Stimulated activated CD8-positive, alpha-beta memory T cell treated with anti-CD3 and anti-CD28 coated beads, Interleukin-2, amount 100 ng/mL, for 1 hour (primary cell): ENCODE measurements at places on chromosomes 1 and 21.

DNA sequence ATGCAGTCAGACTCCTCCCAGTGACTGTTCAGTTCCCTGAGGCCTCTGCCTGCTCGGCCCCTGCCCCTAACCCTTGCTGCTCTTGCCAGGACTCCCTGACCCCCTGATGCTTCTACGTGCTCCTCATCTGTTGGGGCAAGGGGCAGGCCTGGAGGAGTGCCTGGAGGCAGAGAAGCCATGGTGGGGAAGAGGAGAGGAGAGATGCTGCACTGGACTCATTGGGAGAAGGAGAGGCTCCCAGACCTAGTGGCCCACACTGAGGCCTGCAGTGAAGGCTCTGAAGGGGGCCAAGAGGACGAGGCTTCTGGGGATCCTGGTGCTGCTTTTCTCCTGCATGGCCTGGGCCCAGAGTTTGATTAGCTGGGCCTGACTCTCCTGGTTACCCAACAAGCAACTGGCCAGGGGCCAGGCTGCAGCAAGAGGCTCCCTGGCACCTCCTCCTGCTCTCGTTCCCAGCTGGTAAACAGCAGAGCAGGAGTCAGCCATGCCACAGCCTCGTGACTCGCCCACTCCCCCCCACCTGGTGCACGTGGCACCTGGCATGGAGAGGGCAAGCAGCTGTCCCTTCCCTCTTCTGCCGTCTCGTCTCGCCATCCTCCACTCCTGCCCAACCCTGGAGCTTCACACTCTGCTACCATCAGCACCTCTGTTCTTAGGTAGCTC lies 847 bp upstream of the RORC start:
- no peak for DNase-seq

- DNase-seq, result no peak
Measured at GRCh38 chr1:181314959-181315358, 168.4 kb upstream of the CACNA1E start.

- DNase-seq, result no peak
Measured at GRCh38 chr1:247435759-247436147, 19.8 kb downstream of the NLRP3 start.

DNA sequence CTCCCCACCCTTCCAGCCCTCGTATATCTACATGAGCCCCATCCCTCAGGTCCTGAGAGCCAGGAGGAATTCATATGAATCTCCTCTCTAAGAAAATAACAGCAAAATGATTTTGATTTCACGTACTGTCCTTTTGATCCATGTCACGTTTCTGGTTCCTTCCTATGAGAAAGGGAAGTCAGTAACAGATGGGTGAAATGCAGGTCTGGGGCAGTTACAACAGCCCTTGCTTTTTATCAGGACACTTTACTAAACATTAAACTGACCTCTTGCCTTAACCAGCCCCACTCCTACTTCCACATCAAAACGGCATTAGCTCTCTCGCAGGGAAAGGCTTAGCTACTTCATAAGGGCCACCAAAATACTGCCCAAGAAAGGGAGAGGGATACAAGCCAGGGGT lies 59.0 kb downstream of the SPATA46 start:
- no peak for DNase-seq

GRCh38 chr1:109805486-109806165 lies 41.9 kb upstream of the EPS8L3 start:
- no peak for DNase-seq

DNA sequence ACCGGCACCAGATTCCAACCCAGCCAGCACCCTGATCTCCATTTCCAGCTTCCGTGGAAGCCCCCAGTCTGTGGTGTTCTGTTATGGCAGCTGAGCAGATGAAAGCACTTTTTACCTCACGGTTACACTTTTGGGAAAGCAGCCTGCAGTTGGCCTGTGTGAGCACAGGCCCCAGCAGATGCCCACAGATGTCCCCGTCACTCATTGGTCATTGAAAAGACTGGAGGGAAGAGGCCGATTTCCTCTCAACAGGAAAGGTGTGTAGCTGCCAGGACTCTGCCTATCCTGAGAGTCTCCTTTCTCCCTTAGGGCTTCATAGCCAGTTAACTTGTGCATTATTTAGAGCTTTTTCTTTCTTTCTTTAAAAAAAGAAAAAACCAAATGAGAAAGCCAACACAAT lies 123.0 kb downstream of the PCBP3 start:
- no peak for DNase-seq

GRCh38 chr1:30274976-30275621 lies 448.3 kb downstream of the MATN1 start:
- no peak for DNase-seq

- no peak for DNase-seq
Measured at GRCh38 chr1:147177611-147178380, 5.5 kb upstream of the PRKAB2 start.

DNA sequence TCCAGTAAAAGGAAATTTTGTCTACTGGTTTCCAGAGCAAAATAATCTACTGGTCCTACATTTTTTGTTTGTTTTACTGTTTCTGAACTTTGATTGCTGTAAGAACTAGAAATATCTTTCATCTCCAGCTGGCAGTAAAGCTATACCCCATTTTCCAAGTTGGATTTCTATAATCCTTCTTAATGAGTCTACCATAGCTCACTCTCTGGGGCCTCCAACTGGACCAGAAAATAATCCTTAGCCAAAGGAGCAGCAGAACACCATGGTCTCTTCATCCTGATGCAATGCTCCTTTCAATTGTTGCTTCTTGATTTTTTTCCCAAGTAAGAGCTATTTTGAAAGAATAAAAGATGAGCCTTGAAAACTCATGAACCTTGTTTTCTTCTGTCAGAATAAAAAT lies 110.0 kb upstream of the COL11A1 start:
- DNase-seq, result no peak

DNA sequence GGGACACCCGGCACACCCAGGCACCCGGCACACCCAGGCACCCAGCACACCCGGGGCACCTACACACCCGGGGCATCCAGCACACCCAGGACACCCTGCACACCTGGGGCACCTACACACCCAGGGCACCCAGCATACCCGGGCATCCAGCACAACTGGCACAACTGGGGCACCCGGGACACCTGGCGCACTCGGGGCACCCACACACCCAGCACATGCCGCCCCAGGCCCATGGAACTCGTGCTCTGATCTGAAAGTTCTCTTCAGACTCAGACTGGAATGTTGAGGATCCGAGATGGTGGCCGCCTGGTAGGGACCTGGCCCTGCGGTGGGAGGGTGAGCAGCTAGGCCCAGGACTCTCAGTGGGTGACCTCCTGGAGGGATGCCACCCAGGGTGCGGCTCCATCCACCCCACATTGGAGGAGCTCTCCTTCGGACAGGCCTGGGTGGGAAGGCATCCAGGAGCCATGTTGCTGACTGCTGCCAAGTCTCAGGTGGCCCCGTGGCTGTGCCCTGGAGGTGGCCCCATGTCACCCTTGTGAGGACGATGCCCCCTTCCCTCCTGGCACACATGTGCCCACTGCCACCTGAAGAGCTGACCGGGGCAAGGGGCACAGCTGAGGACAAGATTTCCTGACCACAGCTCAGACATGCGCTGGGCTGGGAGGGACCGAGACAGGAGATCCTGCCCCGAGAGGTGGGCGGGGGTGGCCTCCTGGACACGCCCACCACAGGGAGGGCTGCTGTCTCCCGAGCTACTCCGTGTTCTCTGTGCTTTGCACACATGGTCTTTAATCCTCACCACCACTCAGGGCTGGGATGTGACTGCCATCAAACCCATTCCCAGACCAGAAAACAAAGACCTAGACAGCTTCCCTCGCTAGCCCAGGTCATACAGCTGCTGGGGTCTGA lies 37.0 kb downstream of the UBE2G2 start:
- no peak for DNase-seq

GRCh38 chr1:25554886-25555752 lies 11.7 kb downstream of the LDLRAP1 start:
- no peak for DNase-seq

GRCh38 chr1:110200666-110201065 lies 9.4 kb upstream of the KCNC4 start:
- no peak for DNase-seq

- DNase-seq, result no peak
Measured at GRCh38 chr1:46333300-46334029, 7.1 kb upstream of the NSUN4 start.

GRCh38 chr1:171191992-171192391 lies 6.9 kb downstream of the FMO2 start:
- DNase-seq, result no peak

DNA sequence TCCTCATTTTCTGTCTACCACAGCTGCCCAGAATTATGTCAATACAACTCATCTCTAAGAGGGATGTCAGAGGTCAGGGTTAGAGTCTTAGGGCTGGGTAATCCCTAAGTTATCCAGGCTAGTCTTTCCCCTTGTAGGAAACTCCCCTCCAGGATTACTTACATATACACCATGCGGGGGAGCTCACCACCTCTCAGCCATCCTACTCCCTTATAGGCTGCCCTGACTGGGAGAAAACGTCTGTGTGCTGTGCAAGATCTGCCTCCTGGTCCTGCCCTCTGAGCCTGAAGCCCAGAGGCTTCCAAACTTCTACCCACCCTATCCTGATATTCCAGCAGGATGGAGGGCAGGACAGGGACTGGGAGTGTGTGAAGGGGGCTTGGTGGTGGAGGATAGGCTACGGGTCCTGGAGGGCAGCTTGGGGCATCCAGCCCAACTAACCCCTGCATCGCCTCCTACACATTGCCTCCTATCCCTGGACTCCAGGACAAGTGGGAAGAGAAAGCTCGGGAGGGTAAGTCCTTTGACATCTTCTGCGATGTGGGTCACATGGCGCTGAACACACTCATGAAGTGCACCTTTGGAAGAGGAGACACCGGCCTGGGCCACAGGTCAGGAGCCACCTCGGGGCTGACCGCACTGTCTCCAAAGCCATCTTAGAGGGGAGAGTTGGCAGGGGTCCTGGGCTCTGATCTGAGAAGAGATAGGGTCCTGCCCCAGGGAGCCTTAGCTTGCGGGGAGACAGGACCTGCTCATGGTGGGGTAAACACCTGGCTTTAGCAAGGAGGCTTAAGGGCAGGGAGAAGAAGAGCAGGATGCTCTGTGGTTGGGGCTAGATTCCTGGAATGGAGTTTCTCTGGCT lies 14.4 kb downstream of the CYP4B1 start:
- DNase-seq, result no peak

- DNase-seq, result no peak
Measured at GRCh38 chr1:36115200-36115669, 9.8 kb downstream of the COL8A2 start.
